ENCODE measurements at places on chromosomes 1 and 21.

GRCh38 chr21:37072988-37073416 is at the start of the genes PIGP and TTC3:
Gene PIGP (minus strand): TSS chr21:37073071. CDS start chr21:37072515, 556 bp downstream.
Gene TTC3 (plus strand): TSS chr21:37073254. CDS start chr21:37087258, 14,004 bp downstream.
- peak; percentile 98 for DNase-seq

DNA sequence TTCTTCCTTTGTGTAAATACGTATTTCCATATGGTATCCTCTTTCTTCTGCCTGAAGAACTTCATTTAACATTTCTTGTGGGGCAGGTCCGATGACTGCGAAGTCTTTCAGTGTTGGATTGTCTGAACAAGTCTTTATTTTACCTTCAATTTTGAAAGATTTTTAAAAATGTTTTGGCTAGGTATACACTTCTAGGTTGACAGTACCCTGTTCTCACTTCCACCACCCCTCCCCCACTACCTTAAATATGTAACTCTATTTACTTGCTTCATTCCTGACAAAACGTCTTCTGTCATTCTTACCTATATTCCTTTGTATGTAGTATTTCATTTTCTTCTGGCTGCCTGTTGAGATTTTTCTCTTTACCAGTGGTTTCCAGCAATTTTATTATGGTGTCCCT is 85.7 kb upstream of the ARTN start:
- DNase-seq = no peak

DNA sequence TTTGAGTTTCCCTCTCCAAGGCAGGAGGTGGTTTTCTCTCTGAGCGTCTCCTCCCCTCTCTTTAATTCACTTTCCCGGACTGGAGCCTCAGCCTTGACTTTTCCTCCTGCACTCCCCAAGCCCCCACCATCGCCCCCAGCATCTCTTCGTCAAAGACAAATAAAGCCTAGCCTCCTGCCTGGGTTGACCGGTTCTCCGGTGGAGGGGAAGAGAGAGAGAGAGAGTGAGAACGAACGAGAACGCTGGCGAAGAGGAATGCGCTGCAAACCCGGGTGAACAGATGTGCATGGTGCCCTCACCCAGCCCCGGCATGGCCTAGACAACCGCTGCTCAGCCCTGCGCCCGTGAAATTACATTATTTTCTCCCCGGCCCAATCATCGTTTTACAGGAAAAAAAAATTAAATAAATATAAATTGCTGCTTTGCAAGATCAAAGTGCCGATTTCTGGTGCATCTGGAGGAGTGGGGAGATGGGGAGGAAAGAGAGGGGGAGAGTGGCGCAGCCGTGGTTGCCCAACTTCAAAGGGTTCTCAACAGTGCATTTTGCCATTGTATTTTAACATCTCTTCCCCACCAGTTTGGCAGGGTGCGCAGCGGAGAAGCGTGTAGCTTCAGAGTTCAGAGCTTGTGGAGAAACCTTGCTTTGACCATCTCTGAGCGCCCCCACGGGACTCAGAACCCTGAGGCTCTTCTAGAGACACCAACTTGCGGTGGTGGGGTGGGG is 11.4 kb upstream of the TBX15 start:
- no peak for DNase-seq

GRCh38 chr1:40954626-40955025 is 24.9 kb upstream of the CTPS1 start:
- DNase-seq = no peak

GRCh38 chr1:247297263-247298123 is 34.2 kb downstream of the ZNF496 start:
- DNase-seq = peak; percentile 37

DNA sequence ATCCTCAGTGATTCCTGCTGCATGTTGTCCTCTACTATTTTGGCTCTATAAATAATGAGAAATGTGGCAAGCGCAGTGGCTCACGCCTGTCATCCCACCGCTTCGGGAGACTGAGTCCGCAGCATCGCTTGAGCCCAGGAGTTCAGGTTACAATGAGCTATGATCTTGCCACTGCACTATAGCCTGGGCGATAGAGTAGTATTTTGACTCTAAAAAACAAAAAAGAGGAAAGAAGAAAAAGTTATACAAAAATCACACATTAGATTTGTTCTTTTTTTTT is 756 bp upstream of the SLC25A44 start:
- no peak for DNase-seq

DNA sequence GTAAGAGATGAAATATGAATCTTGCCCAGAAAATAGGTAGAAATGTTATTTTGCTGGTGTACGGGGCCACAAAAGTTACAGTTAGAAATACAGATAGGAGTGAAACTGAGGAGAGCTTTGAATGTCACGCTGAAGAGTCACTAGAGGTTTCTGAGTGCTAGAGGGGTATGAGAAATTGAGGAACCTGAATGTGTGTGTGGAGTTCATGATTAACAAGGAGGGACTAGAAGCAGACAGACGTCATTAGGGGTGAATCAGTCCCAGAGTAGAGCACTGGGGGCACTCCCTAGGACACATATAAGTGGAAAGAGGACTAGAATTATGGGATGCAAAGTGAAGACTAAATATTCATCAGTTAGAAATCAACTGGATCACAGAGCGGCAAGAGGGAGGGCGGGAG is 188.9 kb upstream of the MAP1LC3C start:
- no peak for DNase-seq

- no peak for DNase-seq
Observed at GRCh38 chr1:65105596-65105995, 42.4 kb upstream of the AK4 start.

- DNase-seq = peak; percentile 59
Observed at GRCh38 chr21:38806942-38807284, 1.2 kb downstream of the ETS2 start.

- no peak for DNase-seq
Observed at GRCh38 chr1:213623862-213624261, 363.9 kb upstream of the PROX1 start.

DNA sequence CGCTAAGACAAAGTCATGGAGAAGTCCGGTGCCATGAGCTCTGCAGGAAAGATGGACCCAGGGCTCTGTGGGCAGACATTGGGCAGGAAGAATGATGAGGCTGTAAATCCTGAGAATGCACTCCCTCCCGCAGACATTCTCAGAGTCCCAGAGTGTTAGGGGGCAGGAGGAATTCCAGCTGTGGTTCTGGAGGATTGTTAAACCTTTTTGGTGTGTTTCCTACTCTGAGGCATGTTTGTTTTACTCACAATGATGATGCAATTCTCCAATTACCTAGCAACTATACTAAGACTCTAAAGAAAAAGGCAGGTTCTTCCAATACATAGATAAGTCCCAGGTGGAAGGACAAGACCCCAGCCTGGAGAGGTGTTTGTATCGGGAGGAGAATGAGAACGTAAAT is 2.8 kb upstream of the CAPN9 start:
- peak; percentile 64 for DNase-seq

GRCh38 chr1:7691576-7691975 is 79.5 kb upstream of the VAMP3 start:
- DNase-seq = no peak

- DNase-seq = peak; percentile 45
Observed at GRCh38 chr1:40825435-40825788, 36.8 kb downstream of the CITED4 start.

- DNase-seq = no peak
Observed at GRCh38 chr21:46153247-46154154, 1.9 kb downstream of the FTCD start.

DNA sequence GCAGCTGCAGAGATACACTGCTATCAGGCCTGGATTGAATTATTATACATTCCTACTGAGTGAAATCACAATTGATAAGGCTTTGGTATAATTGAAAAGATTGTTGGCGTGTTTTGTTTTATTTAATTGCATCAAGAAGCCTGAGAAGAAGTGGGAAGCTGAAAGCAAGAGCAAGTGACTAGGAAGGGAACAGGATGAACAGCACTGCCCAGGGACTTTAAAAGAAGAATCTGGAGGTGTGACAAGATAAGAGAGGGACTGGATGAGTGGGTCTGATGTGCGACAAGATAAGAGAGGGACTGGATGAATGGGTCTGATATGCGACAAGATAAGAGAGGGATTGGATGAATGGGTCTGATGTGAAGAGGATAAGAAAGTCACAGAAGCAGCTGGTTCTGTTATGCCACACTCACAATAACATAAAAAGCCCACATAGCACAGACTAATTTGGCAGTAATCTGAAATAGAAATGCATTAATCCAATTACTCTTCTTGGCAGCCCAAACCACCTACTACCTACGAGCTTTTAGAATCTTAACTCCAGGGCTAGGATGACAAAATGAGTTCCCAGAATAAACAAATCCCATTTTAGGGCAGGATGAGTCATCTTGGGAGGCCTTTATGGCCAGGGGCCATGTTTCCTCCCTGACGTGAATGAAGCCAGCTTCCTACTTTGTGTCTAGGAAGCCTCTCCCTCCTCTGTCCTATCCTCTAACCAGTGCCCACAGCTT is 129.7 kb downstream of the DUSP10 start:
- DNase-seq = peak; percentile 98

GRCh38 chr1:186283374-186283773 is 91.7 kb downstream of the TPR start:
- DNase-seq = no peak

GRCh38 chr1:64934115-64934877 is 32.1 kb downstream of the JAK1 start:
- no peak for DNase-seq

DNA sequence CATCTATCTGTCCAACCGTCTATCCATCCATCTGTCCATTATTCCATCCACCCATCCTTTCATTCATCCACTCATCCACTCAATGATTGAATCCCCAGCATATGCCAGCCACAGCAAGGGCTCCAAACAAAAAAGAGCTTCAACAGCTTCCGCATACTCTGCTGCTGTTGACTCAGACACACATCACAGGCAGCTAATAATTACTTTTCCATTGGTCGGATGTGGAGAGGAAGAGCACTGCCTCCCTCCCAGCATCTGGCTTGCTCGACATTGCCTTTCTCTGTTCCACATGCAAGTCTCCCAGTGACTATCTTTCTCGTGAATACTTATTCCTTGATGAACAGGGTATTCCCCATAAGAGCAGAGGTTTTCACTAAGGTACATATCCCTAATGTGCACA is 176.5 kb downstream of the HIVEP3 start:
- peak; percentile 88 for DNase-seq

DNA sequence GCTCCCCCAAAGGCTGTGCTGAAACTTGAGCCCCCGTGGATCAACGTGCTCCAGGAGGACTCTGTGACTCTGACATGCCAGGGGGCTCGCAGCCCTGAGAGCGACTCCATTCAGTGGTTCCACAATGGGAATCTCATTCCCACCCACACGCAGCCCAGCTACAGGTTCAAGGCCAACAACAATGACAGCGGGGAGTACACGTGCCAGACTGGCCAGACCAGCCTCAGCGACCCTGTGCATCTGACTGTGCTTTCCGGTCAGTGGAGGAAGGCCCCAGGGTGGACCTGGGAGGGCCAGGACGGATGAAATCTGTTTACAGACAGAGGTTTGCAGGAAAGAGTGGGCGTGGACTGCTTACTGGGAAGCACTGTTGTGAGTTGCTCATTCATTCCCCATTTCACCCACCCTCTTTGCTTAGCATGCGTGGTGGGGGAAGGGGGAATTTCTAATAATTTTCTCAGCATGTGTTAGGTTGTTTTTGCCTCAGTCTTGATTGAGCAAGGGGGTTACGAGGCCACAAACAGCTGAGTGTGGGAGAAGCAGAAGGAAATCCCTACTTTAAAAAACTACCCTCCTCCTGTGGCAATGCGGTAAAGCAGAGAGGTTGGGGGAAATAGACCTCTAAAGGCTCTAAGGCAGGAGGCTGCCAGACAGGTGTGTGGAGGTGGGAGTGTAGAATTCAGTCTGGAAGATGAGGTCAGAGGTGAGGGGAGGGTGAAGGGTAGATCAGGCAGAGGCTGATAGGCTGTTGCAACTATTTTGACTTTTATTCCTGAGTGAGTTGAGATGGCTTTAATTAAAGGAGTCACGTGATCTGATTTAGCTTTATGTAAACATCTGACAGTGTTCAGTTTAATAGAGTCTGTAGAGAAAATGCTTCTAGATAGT is 1.3 kb downstream of the FCGR2A start:
- peak; percentile 14 for DNase-seq

- peak; percentile 66 for DNase-seq
Observed at GRCh38 chr1:225987491-225988316, 11.4 kb downstream of the SDE2 start.

DNA sequence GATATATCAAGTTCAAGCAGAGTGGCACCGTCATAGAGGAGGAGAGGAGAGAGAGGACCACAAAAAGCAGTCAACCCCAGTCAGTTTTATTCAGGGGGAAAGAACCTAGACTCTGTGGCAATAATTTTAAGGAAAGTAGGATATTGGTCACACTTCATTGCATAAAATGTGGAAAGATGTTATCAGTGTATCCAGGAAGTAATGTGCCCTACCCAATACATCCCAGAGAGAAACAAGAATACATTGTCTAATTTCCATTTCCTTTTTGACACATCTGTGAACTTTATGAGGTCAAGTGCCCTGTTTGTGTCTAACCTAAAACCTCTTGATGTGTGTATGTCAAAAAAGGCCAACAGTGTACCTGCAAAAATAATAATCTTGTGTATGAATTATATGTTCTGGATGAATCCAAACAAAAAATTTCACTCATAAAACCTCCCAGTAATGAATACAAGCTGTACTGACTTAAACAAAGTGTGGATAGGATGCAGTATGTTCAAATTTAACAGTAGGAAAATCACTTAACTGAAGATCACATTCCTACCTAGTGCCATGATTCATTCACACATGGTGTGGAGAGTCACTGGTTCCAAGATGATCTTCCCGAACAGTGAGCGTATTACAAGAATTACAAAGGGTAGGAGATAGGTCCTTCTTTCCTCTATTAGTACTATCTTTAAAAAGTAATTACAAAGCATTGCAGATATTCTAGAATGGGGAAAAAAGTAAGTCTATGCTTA is 712.1 kb upstream of the CXADR start:
- no peak for DNase-seq

GRCh38 chr1:172477216-172477615 is 33.3 kb upstream of the PIGC start:
- no peak for DNase-seq

DNA sequence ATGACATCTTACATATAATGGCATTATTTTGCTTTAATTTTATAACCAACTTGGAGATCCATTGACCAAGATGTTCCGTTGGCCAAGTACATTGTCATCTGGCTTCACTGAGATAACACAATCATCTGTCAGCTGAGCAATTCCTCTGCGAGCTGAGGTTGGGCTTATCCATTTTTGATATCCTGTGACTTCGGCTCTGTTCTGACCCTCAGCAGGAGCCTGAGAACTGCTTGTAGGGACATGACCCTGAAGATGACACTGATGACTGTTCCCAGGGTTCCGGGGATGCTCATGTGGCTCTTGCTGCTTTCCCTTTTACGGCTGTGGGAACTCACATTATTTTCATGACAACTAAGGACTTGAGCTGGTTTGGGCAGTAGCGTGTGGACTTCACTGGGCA is 51.2 kb downstream of the TLR5 start:
- no peak for DNase-seq

Data from NCI-H69 (cell line).